ENCODE measurements at places on chromosomes 12 and 14.

DNA sequence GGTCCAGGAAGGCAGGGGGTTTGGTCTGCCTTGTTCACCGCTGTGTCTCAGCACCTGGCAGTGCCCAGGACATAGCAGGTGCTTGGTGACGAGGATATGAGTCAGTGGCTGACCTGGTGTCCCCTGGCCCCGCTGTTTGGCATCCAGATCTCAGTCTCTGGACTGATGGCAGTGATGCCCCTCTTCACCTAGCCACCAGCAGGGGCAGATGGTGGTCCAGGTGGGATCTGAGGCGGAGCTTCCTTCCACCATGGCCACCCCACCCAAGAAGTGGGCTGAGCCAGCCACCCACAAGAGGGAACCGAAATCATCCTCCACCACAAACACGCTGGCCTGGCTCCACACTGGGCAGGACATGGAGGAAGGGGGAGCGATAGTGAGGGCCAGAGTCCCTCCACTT lies 16.1 kb upstream of the SH2B3 start:
- no peak for DNase-seq

- DNase-seq: no peak
These were observed 180.2 kb upstream of the PZP start for GRCh38 chr12:9388379-9388778.

DNA sequence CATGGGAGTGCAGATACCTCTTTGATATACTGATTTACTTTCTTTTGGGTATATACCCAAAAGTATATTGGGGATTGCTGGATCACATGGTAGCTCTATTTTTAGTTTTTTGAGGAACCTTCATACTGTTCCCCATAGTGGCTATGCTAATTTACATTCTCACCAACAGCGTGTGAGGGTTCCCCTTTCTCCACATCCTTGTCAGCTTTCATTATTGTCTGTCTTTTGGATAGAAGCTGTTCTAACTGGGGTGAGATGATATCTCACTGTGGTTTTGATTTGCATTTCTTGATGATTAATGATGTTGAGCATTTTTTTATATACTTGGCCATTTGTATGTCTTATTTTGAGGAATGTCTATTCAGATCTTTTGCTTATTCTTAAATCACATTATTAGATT lies 44.1 kb upstream of the JDP2 start:
- DNase-seq: no peak

- no peak for DNase-seq
These were observed 445.6 kb upstream of the PDE3A start for GRCh38 chr12:19922717-19923116.

DNA sequence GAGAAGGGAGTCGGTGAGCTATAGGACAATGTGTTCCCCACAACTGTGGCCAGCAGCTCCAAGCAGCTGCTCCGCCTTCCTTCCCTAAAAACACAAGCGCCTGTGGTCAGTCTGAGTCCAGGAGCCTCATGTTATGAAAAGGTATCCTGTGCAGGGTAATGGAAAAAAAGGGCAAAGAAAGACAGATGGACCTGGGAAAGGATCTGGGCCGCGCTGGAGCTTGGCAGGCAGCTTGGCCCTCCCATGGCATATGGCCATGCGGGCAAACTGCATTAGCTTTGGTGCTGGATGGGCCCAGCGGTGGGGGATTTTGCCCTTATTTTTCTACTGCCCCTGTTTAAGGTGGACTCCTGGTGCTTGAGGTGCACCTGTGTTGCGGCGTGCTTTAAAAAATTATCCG lies 23.7 kb upstream of the CHST11 start:
- no peak for DNase-seq

DNA sequence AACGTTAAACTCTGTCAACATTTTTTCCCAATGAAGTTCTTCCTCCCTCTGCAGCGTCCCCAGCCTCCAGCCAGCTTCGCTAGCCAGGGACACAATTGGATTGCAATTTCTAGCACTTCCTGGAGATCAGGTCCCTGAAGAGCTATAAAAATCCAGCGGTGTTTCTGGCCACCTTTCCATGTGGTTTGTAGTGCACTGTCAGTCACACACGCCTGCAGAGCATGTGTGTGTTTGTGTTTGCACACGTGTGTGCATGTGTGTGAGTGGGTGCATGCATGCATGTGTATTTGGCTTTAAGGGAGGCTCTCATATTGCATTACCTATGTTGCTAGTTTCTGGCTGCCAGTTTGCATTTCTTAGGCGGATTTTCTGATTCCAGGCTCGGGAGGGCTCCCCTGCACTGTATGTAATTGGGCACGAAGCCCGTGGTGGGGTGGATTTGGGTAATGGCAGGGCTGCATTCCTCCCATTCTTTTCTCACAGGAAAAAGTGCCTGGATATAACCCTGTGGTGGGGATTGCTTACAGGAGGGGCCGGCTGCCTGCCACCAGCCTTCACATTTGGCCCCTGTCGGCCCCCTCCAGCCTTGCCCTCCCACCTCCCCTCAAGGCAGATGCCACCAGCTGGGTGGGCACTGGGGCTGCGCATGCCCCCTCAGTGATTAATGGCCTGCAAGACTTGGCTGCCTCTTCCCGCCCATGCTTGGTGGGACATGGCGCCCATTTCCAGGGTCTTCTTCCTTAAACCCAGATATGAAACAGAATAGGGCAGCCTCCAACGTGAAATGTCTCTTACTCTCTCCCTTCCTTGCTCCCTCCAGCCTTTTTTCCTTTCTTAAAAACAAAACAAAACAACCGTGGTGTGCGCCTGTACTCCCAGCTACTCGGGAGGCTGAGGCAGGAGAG lies 74.0 kb downstream of the TSPAN9 start:
- peak; percentile 38 for DNase-seq

DNA sequence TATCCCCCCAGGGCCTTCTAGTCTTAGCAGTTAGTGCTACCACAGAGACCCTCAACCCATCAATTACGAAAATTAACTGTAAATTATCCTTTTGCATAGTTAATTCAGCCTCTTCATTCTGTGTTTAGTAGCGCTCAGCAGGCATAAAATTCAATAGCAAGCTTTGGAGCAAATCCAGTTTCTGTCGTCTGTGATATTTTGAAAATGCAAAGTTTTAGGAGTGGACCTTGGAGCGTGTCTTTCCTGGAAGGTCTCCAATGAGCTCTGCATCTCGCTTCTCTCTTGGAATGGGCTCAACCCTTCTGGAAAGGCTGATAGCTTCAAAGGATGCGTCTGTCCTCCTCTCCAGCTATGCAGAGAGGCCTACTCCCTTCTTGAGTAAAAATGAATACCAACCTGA lies 222.9 kb downstream of the SLC15A4 start:
- no peak for DNase-seq

GRCh38 chr12:85733221-85733840 lies 102.9 kb downstream of the RASSF9 start:
- no peak for DNase-seq

- DNase-seq: no peak
These were observed 5.5 kb upstream of the SCARB1 start for GRCh38 chr12:124869059-124869665.

- DNase-seq: no peak
These were observed 190.0 kb upstream of the C14orf180 start for GRCh38 chr14:104389326-104390220.

DNA sequence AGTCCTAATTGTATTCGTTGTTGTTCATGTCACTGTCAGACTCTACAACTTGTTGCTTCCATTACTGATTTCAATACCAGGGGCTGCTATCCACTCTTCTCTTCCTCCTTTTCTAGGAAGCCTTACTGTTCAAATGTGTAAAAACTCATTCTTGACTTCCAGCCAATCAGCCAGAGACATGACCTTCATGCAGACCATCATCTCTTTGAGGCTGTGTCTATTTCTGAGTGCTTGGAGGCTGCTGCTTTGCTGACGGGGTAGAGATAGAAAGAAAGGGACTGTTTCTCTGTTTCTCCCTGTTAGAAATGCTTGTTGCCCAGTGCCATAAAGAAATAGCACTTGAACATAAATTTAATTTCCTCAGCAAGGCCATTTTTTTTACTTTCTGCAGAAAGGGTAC lies 282.9 kb downstream of the RGS6 start:
- no peak for DNase-seq

DNA sequence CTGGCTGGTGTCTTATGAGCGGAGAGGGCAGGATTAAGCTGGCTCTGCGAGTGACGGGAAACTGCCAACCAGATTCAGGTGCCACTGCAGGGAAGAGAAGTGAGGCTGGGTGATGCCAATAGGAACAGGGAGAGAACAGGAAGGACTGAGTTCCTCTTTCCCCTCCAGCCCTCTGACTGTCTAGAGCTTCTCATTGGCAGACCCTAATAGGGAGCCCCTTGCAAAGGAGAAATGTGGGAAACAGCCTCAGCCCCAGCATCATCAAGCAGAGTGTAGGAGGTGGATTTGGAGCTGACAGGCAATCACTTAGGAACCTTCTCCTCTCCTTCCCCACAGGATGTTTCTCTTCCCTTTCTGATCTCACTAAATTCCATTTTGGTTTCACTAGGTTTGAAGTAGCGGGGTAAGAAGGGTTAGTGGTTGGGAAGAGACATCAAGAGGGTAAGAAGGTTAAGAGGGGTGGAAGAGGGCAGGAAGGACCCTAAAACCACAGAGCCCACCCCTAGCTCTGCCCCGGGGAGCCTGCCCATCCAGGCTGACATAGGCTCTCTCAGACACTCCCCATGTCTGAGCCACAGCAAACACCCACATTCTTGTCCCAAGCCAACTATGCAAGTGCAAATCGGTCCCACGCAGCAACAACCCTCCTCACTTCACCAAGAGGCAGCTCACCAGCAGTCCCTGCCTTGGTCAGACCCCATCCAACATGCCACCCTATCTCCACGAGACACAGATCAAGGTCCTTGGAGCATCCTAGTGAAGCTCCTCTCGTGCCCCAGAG lies 111.1 kb downstream of the STAB2 start:
- DNase-seq: no peak

DNA sequence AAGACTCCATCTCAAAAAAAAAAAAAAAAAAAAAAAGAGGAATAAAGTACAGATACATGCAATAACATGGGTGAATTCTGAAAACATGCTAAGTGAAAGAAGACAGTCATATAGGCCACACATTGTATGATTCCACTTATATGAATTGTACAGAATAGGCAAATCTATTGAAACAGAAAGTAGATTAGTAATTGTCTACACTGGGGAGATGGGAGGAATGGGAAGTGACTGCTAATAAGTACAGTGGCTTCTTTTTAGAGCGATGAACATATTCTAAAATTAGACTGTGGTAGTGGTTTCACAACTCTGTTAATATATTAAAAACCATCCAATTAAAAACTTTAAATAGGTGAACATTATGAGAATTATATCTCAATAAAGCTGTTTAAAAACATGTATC lies 74.4 kb downstream of the ANKS1B start:
- no peak for DNase-seq

- DNase-seq: no peak
These were observed 174.0 kb downstream of the ITPR2 start for GRCh38 chr12:26658991-26659390.

DNA sequence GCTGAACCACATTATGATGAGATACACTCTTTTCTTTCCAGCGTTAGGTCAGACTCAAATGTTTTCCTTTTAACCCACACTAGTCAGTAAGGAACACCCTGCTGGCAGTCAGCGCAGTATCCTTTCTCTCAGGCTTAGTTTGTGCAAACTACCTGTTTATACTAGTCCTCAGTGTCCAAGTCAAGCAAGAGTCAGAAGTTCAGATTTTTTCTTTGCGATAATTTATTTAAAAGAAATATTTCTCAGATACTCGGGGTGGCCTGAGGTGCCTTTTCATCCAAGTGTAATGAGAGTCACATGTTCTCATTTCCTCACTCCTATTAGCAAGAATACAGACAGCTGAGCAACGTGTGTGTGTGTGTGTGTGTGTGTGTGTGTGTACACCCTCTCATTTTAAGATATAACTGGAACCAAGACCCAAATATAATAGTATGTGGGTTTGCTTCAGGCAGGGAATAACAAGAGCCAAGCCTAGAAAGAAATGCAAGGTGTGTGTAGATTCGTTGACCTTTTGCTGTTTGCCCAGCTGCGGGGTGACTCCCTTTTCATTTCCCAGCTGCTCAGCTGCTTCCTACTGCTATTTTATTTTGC lies 182.7 kb downstream of the KICS2 start:
- DNase-seq: peak; percentile 53

GRCh38 chr12:98126637-98127335 lies 388.6 kb upstream of the TMPO start:
- DNase-seq: no peak

DNA sequence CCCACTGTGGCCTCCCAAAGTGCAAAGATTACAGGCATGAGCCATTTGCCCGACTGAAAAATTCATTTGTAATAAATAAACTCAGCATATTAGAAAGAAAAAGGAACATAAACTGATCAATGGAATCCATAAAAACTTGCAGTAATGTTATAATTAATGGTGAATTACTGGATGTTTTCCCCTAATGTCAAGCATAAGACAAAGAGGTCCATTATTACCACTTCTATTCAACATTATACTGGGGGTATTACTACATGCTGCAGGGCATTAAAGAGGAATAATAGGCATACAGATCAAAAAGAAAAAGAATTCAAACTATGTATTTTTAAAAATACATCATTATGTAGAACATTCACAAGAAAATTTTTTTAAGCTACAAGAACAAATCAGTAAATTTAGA lies 926.8 kb downstream of the LRFN5 start:
- no peak for DNase-seq

DNA sequence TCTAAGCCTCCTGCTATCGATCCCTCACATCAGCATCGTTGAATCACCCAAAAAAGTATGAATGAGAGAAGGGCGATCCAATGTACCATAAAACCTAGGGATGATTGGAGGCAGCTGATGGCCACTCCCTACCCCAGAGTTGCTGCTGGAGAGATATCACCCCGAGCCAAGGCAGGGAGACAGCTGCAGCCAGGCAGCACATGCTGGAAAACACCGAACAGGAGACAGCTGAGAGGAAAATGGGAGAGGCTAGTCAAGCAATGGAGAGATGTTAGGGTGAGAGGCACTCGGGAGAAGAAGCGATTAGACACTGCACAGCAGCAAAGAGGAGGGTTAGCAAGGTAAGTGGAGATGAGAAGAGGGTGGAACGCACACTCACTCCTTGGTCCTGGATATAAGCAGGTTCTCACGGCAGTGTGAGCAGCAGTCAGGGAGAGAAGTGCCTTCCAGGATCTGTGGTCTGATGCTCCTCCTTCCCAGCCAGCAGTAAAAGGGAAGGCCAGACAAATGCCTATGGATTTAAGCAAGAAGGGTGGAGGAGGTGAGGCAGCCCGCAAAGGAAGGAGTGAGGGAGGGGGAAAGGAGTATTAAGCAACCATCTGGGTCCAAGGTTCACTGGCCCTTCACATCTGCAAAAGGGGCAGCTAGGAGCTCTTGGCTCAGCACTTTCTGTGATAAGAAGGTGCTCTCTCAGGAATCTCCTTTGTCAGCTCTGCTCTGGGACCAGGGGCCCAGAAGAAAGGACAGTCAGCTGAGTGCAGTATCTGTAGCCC lies at the start of gene SLC7A7:
TSS of gene SLC7A7 (minus strand) at position 495 of the 773 bp plus-strand sequence. CDS start 2,037 bp downstream, outside the sequence.
- no peak for DNase-seq

- DNase-seq: no peak
These were observed 262.4 kb upstream of the RMST start for GRCh38 chr12:97200181-97200580.

DNA sequence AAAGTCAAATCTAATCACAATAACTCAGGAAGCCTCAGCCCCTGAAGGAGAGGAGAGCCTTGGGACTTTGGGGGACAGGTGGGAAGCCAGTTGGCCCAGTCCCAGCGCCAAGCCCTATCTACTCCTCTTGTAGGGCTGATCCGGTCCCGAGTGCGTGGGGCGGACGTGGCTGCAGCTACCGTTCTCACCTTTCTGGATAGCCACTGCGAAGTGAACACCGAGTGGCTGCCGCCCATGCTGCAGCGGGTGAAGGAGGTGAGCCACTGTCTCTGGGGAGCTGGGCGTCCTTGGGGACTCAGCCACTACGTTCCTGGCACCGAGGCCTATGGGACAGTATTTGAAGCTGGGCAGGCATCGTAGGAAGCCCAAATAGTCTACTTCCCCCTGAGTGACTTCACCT lies 68.4 kb downstream of the GALNT16 start:
- DNase-seq: no peak

All from retina (tissue), 1 donor.